ENCODE measurements at places on chromosomes 16 and 17.

GRCh38 chr16:67173808-67174705 is 3.7 kb downstream of the NOL3 start:
- no peak for DNase-seq

GRCh38 chr17:62899361-62899760 is 66.7 kb upstream of the TANC2 start:
- DNase-seq = no peak

DNA sequence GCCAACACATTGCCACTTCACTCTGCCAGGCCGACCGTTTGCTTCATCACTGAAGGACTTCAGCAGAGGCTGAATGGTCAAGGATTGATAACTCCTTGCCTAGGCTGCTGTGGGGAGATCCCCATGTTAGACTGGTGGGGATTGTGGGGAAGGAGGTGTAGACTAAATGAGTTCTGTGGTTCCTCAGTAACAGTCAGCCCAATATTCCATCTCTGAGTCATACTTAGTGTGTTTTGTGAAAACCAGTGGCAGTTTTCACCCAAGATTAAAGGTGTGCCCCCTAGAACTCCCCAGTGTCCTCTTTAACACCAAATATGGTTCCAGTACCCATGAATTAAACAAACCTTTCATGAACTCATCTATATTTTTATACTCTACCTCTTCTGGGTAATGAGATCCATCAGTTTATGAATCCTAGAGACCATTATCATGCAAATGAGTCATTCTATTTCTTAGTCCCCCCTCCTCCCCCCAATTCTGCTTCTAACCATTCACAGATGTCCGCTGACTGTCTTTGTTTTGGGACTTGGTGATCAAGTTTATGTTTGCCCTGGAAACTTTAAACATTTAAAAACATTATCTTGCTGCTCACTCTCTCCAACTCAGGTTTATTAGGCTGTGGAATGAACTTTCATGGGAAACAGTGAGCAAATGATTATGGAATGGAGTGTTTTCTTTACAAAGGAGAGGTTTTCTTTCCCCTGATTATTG is 66.8 kb upstream of the GAS7 start:
- DNase-seq = no peak

DNA sequence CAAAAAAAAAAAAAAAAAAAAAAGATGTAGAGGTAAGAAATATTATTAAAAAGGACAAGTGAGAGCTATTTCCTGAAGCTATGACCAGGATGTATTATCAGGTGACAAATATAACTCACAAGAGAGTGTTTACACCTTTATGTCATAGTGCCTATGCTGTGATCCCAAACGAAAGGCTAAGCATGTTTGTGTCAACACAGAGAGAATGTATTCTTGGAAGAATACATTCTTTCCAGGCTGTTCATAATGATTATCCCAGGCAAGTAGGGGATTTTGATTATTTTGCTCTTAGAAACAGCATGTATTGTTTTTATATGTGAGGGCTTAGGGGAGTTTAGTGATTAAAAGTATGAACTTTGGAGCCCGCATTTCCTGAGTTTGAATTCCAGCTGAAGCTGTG is 175.0 kb downstream of the SPECC1 start:
- no peak for DNase-seq

DNA sequence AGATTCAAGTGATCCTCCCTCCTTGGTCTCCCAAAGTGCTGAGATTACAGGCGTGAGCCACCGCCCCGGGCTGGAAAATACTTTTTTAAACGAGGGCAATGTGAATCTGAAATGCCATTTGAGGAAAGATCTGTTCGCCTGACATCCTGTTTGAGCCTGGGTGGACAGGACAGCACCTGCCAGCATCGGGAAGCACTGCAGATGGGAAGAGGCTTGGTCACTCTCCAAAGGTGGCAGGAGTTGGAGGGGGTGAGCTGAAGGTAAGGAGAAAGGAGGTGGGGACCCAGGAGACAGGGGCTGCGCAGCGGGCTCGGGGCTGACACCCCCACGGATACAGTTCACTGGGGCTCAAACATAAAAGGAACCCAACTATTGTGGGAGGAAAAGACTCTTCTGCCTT is 3.9 kb upstream of the BIRC5 start:
- DNase-seq = no peak

DNA sequence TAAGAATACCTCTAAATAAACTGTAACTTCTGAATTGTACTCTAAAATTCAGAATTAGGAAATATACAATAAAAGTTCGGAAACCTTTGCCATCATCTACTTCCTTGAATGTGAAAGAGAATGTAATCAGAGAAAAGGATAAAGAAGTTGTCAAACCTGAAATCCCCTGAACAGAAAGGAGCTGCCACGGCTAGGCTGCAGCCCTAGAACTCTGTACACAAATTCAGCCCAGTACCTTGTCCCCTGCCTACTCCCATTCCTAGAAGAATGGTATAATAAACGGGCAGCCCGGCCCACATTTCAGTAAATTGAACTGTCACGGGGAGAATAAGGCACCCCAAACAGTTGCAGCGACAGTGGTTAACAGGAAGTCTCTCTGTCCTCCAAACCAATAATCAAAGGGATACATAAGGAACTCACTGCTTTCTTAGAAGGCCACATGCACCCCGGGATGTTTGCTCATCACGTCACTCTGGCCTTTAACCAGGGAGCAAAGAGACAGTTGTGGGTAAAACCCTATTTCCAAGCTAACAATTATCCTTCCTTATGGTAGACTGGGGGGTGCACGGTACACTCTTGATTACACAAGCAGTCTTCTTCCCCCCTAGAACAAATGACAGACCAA is 24.3 kb upstream of the RFFL start:
- DNase-seq = no peak

DNA sequence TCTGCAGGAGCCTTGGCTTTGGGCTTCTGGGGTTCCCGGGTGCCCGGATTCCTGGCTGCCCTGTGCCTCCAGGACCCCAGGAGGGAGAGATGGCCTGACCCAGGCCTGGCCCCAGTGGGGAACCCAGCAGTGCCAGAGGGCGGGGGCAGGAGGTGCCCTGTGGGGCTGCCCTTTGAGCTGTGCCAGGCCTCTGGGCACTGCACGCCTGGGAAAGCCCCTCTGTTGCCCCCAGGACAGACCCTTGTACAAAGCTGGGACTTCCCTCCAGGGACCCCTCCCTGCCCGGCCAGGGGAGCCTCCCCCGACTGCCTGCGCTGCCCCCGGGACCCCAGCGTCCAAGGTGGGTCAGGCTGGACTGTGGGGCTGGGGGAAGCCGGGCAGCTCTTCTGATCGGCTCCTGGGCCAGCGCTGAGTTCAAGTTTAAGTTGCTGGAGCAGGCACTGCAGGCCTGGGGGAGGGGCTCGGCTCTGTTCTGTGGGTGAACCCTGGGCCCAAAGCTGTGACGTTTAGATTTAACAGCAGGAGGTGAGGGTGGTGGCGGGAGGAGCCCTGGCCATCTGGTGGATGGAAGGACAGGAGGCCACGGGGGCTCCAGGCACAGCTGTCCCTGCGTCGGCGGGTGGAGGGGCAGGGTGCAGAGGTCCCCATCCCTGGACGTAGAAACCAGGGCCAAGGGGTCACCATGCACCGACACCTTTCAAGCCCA is 27.6 kb upstream of the C1QTNF8 start:
- DNase-seq = no peak

- peak; percentile 30 for DNase-seq
Measured at GRCh38 chr17:74671031-74671771, 41.5 kb downstream of the CD300LF start.

DNA sequence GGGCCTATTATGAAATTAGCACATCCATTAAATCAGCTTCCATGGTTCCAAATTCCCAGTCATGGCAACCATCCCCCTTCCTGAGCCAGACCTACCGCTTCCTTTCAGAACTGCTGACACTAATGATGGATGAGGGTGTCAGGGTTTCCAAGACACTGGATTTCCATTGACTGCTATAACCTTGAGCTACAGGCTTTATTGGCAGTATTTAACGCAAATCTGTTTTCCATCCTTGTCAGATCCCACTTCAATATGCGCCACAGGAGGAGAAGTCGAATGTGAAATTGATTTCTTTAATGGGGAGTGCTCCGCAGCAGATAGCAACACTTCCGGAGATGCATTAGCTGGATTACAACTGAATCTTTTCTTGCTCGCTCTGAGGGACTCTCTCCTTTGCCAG is 197.1 kb downstream of the HS3ST4 start:
- DNase-seq = no peak

GRCh38 chr16:1656808-1657617 is 21.1 kb upstream of the JPT2 start:
- no peak for DNase-seq

- no peak for DNase-seq
Measured at GRCh38 chr16:63244631-63245030, 1208.4 kb upstream of the CDH8 start.

DNA sequence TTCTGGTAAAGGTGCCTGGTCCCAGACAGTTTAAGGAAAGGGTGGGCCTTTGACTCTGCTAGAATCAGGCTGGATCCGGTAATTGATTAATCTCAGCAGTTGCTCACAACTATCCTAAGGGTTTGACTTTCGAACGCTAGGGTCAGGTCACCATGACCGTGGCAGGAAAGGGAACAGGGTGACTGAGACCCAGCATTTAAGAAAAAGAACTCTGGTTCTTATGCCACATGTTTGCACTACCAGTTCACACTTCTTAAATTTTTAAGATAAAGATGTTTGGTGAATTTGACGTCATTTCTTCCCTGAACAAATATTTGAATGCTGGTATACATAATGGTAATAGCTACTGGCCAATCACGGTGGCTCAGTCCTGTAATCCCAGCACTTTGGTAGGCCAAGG is 52.2 kb downstream of the TEX14 start:
- DNase-seq = no peak

DNA sequence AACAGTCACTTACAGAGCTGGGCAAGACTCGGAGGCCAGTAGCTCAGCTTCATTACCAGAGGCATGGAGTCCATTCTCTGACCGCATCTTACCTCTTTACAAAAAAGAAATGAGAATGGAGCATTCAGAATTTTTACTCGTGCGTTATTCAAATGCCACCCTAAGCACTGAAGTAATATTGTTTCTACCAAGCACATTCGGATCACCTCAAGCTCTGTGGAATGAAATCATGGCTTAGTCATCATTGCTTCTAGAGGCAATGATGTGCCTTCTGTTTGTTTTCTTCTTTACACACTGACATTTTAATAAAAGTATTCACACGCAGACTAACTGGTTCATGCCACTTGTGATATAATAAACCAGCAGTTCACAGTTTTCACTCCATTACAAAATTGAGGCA is 206.8 kb downstream of the PHKB start:
- DNase-seq = no peak

DNA sequence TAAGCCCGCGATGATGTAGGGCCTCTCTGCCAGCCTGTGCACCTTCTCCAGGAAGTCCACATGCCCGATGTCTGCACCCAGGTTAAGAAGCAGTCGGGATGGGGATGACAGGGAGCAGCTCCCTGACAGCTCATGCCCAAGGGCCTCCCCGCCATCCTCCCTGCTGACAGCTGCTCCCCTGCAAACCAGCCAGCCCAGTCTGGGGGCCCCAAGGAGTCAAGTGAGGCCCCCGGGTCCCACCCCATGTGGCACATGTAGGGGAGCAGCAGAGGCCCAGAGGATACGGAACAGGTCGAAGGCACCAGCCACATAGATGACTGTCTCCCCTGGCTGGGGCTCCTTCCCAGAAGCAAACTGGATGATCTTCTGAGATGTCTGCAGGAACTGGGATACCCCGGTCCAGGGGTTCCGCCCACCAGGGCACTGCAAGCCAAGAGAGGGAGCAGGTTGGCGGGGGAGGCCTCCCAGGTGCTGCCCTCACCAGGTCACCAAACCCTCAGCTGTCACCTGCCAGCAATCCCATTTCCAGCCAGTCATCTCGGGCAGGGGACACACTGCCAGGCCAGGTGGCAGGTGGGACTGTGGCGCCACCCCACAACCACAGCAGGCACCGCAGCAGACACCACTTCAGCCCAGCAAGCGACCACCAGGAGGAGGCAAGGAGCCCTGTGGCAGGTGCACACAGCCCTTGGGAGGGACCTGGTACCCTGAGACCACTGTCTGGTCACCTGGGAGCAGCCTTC is 4.6 kb downstream of the PCYT2 start:
- DNase-seq = no peak

GRCh38 chr16:86818671-86819532 is 240.6 kb downstream of the FOXL1 start:
- no peak for DNase-seq

GRCh38 chr17:77458202-77459017 is 317.6 kb downstream of the SEC14L1 start:
- no peak for DNase-seq

GRCh38 chr17:5092218-5093010 is 14.1 kb downstream of the ZFP3 start:
- DNase-seq = no peak

GRCh38 chr16:85614338-85615013 is 1.4 kb downstream of the GSE1 start:
- DNase-seq = no peak

DNA sequence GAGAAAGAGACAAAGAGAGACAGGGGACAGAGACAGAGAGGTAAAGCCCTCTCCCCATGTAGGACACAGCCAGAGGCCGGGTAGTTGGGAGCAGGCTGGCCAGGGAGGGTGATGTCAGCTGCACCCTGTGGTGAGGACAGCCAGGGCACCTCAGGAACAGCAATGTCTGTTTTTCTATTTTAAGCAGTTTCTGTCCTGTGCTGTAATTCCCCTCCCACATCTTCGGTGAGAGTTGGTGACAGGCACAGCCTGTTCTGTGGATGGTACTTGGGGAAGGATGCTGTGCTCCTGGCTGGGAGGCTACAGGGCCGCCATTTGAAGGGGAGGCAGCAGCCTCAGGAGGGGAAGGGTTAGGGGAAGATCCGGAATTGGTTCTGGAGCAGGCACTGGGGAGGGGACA is 163.5 kb downstream of the SDK2 start:
- DNase-seq = no peak

GRCh38 chr16:70725912-70726828 is 40.3 kb upstream of the MTSS2 start:
- no peak for DNase-seq

GRCh38 chr17:7477392-7478275 is 1.8 kb downstream of the ZBTB4 start:
- no peak for DNase-seq

- no peak for DNase-seq
Measured at GRCh38 chr17:29661213-29661612, 38.5 kb upstream of the CORO6 start.

DNA sequence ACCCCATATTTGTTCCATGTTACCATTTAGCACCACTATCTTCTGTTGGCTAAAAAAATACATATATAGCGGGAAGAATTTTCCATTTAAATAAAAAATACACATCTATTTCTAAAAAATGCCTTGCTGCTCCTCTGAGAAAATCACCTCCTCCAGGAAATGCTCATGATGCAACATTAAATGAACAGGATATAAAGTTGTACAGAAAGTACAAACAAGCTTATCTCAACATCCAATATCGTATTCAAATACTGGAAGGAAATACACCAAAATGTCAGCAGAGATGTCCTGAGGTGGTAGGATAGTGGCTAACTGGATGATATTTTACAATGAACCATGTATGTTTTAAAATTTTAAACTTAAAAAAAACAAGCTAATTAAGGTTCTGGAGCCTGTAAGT is 21.3 kb downstream of the GNA13 start:
- DNase-seq = no peak

GRCh38 chr17:42243493-42243982 is 32.7 kb downstream of the STAT5B start:
- DNase-seq = no peak
